Left hindlimb (tissue), 1 donor: ENCODE measurements at places on chromosomes 2 and 18.
A peak's percentile ranks its signal among the peaks of the same experiment; 100 is the strongest.

DNA sequence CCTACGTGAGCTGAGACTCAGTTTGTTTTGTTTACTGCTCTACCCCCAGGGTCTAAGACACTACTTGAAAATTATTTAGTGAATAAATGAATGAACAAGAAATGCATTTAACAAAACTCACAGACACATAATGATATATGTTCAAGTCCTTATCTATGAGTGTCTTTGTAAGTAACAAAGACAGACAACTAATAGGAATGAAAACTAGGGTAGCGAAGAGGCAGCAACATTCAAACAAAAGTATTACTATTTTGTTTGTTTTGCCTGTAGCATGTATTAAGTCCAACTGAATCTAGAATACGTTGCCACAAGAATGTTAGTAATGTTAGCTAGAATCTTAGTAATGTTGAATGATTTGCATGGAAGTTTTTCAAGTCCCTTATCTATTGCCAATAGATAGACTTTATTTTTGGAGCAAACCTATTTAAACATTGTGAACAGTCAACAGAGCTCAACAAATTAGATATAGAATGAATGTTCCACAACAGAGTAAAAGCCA, 144.8 kb upstream of the VWC2L start:
- no peak for DNase-seq

DNA sequence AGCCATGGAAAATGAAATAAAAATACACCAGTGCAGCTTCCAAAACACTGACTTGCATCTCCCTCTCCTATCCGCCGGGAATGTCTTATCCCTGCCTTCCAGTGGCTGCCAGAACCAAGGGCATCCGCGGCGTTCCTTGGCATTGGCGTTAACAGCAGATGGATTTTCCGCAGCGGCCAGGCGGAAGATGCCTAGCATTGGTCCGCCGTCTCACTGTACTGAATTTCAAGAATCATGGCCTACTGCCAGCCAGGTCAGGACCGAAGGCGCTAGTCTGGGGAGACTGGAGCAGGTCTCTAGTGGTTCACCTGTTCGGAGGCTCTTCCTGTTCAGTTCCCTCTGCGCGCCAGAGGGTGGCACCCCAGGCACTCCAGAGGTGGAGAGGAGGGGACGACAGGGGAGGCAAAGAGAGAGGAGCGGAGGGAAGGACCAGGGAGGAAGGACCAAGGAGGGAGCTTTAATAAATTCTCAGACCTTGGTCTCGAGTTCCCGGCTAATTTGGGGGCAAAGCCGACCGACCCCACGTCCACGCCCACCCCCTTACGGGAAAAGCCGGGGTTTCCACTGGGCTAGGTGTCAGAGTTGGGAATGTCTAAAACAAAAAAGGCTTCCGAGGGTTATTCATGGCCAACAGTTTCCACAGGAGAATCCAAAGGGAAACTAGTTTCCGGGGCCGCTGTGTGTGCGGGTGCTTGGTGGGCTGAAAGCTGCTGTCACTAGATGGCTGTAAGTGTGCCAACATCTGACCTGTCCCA, 3.7 kb upstream of the BCL2L11 start:
- peak; percentile 69 for DNase-seq

DNA sequence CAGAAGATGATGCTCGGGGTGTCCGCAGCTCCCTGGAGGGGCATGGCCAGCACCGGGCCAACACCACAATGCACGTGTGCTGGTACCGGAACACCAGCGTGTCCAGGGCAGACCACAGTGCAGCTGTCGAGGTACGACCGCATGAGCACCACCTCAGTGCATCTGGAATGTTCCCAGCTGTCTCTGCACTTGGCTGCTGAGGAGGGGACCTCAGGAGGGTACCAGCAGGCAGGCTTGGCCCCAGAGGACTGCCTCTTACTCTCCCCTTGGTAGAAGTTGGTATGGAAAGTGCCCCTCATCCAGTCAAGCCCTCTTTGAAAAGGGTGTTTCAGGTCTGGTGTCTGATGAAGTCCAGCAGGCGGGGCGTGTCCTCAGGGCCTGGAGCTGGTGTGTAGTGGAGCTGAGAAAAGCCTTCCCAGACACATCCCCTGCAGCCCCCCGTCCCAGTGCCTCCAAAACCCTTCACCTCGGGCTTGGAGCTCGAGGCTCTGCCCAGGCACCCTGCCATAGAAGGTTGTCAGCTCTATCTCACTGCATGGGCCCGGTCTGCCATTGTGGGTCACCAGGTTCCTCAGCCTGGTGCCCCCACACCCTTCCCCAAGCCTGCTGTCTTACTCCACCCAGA, 16.7 kb downstream of the STK25 start:
- DNase-seq: no peak

DNA sequence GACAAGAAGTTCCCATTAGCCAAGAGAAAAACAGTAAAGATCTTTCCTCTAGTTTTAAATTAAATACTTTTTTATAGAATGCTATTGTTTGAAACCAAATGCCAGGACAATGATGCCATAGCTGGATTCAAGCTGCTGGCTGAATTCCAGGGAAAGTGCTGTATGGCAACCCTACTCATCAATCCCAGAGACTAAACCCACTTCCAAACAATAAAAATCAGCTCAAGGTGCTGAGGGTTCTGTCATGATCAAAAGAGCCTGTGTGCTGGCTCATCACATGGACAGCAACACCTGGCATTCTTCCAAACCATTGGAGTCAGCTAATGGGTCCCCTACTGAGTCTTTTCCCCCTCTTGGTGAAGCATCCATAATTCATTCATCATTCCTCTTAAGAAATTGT, 53.7 kb upstream of the PARD3B start:
- DNase-seq: no peak

DNA sequence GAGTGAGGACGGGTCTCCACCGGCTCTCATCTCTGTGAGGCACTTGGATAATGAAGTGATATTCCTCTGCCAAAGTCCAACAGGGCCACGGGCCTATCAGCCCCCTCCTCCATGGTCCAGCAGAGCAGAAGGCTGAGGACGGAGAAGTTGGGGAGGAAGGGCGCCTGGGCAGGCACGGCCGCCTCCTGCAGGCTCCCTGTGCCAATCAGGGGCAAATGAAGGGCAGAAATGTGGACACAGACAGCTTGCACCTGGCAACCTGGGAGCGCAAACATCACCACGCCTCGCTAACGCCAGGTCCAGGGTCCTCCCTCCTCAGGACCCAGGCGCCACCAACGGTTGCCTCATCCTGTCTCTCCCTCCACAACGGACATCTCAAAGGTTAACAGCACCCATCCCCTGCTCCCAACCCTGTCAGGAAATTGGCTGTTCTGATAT, 24.3 kb downstream of the SMAD7 start:
- DNase-seq: peak; percentile 24

GRCh38 chr2:15693926-15694588, 102.4 kb downstream of the DDX1 start:
- no peak for DNase-seq

- no peak for DNase-seq
Observed at GRCh38 chr2:239475161-239476028, 74.6 kb upstream of the HDAC4 start.

DNA sequence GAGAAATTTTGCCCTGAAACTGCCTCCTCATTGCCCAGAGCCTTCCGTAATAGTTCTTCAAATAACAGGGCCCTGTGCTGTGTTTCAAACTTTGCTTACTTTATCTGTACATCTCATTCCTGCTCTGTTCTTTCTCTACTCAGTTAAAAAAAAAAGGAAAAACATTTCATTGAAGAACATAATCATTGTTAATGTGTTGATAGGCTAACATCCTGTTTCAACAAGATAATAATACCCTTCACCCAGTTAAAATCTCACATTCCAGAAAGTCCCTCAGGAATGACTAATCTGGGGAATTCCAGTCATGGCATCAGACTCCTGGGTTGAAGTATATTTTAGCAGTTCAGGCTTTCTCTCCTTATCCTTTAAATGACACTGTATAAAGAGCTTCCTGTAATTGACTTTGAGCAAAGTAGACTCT, 45.6 kb upstream of the ITGAV start:
- DNase-seq: no peak

DNA sequence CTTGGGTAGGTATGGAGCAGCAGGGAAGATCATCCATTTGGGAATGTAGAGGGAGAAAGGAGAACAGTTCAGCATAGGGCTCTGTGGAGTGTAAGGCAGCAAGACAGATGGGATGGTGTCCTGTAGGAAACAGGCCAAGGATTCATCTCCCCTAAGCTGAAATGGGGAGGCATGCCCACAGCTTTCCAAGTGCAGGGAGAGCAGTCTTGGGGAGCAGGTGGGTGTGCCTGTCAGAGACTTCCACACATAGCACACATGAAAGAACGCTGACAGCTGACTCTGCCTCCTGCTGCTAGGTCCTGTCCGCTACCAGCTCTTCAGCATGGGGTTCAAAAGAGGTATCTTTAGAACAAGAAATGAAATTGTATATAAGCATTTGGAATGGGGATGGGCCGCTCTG, 9.0 kb downstream of the SETBP1 start:
- no peak for DNase-seq

GRCh38 chr18:58992301-58993231, 127.9 kb downstream of the ZNF532 start:
- no peak for DNase-seq

DNA sequence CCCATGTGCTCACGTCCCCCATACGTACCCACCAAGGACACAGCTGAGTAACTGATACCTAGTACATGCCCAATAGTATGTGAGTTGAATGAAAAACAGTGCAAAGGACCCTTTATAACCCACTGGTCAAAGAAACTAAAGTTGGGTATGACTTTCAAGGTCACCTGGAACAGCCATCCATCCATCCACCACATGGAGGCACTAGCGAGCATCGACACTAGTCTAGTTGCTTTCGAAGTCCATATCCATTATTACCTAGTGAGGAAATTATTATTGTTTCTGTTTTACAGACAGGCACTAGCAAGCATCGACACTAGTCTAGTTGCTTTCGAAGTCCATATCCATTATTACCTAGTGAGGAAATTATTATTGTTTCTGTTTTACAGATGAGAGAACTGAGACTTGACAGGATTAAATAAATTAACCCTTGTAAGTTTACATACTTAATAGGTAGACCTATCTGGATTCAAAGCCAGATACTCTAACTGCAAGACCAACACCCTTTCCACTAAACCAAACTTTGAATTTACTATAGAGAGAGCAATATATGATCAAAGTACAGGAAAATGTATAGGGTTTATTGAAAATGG, 233.7 kb downstream of the METTL4 start:
- DNase-seq: no peak

DNA sequence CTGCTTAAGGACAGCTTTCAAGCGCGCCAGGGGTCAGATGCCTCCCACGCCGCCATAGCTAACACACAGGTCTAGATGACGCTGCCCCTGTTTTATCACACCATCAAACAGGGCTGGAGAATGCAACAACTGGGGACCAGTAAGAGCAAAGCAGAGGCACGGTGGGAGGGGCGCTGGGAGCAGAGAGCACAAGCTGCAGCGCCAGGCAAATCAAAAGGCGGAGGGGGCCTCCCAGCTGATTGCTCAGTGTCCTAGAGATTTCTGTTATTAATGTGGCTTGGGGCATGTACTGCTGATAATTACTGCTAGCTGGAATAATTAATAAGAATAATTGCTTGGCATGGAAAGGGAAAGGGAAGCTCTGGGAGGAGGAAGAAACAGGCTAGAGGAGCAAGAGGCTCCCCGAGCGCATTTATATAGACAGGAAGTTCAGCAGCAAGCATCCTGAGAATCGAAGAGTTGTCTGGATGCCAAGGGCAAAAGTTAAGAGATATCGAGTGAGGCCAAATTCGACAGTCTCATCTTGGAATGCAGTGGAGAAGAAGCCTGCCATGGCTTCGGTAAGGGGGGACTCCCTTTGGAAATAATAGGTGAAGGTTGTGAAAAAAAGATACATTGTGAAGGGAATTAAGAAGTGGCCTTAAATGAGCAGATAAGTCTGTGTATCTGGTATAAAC, 104.5 kb upstream of the ZNF521 start:
- DNase-seq: no peak

- no peak for DNase-seq
Observed at GRCh38 chr2:120990451-120990871, 254.8 kb downstream of the GLI2 start.

GRCh38 chr2:238286095-238286494, 2.3 kb downstream of the PER2 start:
- DNase-seq: no peak

- DNase-seq: no peak
Observed at GRCh38 chr2:153145470-153145978, 333.0 kb downstream of the RPRM start.

DNA sequence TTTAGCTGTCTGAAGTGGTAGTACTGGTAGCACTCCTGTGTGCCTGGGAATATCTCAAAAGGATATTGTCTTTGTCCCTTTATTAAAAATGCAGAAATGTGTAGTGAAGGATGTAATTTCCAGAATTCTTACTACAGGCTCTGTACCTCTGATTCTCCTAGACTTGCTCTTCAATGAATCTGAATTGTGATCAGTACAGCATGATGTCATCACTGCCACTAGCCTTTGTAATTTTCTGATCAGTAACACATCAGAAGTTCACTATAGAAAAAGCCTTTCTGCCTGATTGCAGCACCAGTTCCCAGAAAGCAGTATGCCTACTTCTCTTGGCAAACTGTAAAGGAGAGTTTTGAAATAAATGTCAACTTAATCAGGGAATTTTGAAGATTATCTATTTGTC, 29.2 kb upstream of the OTOF start:
- DNase-seq: no peak

DNA sequence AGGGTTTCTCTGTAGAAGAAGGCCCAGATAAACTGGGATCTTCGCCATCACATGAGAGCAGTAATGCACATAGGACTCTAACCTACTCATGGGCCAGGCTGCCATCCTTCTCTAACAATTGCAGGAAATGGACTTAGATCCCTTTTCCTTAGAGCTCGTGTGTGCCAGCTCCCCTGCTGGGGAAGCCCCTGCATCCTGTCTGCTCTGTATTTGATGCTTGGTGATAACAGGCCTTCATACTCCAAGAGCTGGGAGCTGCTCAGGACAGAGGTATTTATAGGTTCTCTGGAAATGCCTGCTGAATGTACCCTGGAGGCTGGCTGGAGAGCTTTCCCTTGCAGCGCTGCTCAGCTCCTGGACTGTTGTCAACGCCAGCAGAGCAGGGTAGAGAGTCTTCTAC, 249.6 kb downstream of the MTX2 start:
- DNase-seq: no peak

GRCh38 chr2:190344276-190344827, 963 bp downstream of the INPP1 start:
- no peak for DNase-seq

GRCh38 chr18:13726972-13727331, 479 bp downstream of the RNMT start:
- DNase-seq: no peak

DNA sequence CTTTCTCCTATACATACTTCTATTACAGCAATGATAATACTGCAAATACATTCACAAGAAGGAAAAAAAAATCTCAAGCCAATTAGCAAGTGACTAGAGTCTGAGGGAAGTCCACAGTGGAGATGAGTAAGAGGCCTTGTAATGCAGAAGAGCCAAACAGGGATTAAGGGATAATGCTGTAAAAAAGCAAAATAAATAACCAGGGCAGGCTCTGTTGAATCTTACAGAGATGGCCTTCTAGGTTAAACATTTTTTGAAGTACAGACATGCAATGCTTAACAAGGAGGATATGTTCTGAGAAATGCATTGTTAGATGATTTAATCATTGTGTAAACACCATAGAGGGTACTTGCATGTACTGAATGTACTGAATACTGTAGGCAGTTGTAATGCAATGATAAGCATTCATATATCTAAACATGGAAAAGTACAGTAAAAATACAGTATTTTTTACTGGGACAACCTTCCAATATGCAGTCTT, 122.1 kb upstream of the RMDN2 start:
- no peak for DNase-seq

- DNase-seq: no peak
Observed at GRCh38 chr2:152568531-152568930, 148.7 kb downstream of the PRPF40A start.
